Neural crest cell (in vitro differentiated cells): ENCODE measurements at places on chromosomes 3 and 15.

DNA sequence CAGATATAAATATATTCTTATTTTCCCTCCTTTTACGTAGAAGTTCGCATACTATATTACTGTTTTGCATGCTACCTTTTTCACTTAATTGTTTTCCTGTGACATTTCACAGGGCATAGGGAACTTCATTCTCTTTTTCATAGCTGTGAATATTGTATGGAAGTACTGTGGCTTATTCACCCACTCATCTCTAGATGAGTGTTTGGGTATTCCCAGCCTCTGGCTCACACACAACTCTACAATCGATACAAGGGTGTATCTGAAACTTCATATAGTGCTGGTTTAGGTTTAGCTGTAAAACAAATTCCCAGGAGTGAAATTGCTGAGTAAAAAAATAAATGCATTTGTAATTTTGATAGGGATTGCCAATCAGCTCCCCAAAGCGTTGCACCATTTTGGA, 55.3 kb upstream of the MAGI1 start:
- DNase-seq = no peak

DNA sequence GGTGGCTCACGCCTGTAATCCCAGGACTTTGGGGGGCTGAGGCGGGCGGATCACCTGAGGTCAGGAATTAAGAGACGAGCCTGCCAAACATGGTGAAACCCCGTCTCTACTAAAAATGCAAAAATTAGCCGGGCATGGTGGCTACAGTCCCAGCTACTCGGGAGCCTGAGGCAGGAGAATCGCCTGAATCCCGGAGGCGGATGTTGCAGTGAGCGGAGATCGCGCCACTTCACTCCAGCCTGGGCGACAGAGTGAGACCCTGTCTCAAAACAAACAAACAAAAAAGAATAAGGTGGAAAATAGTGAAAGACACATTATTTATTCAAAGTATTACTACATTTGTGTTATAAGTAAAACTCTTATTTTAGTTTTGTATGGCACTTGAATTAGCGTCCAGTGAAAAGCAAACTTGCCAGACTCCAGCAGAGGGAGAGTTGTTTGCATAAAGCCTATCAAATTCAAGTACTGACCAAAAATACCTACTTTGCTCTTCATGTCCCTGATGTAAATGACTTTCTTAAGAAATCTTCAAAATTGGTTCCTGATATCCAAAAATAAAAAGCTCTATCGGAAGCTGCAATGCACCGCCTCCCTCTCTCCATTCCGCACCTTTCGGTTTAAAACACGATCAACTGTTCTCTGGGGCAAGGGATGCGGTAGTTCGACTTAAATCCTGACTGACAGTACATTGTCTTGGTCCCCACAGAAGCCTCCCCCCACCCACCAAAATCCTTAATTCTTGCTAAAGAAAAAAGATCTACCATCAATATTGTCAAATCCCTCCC, 1.2 kb downstream of the TRPM7 start:
- no peak for DNase-seq

DNA sequence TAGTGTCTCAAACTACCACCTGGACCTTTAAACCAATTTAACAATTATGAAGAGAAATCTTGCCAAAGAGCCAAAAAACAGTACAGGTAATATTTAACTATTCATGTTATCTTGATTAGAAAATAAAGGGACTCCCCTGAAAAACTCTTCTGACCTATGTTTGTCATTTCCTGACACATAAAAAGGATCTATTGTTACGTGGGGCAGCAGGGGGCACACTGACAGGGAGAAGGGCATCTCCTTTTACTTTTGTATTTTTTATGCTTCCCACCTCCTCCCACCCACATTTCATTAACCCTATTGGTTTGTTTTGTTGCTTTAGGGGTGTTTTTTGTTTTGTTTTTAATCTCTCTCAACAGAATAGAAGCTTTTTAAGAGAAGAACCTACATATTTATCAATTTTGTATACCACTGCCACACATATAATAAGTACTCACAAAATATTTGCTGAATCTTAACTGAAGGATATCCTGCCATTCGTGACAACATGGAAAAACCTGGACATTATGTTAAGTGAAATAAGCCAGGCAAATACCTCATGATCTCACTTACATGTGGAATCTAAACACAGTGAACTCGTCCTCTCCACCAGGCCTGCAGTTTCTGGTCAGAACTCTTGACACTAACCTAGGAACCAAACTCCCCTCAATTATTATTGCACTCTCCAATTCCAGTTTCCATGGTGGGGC, 17.7 kb downstream of the STAG1 start:
- DNase-seq = no peak

GRCh38 chr15:65517866-65518207, 348 bp upstream of the DPP8 start:
- no peak for DNase-seq

GRCh38 chr3:121836481-121836880, 1.5 kb downstream of the EAF2 start:
- no peak for DNase-seq

GRCh38 chr3:50587806-50588758, 18.8 kb downstream of the HEMK1 start:
- no peak for DNase-seq

- no peak for DNase-seq
These were observed 97.8 kb downstream of the AQP9 start for GRCh38 chr15:58235961-58236360.

GRCh38 chr3:36800533-36801116, 36.3 kb upstream of the DCLK3 start:
- DNase-seq = no peak

DNA sequence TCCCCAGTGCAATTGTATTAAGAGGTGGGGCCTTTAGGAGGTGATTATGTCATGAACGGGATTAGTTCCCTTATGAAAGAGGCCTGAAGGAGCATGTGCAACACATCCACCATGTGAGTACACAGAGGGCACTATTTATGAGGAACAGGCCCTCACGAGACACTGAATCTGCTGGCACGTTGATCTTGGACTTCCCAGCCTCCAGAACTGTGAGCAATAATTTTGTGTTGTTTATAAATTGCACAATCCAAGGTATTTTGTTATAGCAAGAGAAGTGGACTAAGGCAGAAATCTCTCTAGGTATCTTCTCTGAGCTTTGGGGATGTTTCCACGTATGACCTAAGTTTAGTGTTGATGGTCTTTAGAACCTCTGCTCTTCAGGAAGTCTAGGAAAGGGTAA, 149.3 kb upstream of the CBLB start:
- DNase-seq = no peak
